ENCODE measurements at places on chromosomes 7 and 10.

DNA sequence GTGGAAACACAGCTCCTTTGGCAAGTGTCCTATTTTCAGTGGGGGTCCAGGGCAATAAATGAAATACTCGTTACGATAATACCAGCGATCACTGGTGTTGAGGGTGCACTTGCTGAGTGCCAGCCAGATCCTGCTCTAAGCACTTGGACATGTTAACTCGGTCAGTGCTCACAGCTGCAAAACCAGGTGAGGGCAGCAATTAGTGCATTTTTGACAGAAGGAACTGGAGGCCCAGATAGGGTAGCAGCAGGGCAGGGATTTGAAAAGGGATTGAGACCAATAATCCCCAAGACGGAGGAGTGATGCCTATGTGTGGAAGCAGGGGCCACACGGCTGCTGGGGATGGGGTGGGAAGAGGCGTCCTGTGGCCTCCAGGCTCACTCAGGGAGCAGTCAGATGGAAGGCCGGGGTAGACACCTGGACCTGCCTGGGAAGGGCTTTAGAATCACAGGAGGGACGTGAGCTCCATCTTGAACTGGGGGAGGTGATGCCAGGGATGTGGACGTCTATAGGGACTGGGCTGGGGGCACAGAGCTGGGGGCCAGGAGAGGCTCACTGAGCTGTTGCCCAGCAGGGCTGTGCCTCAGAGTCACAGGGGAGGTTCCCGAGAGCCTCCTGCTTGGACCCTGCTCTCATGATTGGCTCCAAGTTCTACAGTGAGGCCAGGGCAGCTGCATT lies 14.3 kb downstream of the PTPRE start:
- no peak for DNase-seq

- DNase-seq = no peak
Measured at GRCh38 chr7:101035941-101036340, 16.1 kb downstream of the MUC17 start.

DNA sequence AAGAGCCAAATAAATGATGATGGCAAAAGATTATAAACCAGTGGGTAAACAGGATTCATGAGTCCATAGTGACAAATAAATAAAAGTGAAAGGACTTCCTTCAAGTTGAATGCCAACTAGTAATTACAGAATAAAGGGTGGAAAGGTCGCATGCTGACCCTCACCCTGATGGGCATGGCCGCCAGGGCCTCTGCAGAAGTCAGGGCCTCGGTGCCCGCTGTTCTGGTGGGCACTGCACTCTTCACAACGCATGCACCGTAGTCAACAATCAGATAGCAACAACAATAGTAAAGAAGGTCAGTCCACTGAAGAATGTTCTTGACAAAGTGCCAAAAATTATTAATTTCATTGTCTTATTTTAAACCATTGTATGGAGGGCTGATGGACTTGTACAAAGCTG lies 123.2 kb upstream of the LANCL2 start:
- no peak for DNase-seq

- no peak for DNase-seq
Measured at GRCh38 chr7:48173756-48174382, 2.6 kb downstream of the ABCA13 start.

DNA sequence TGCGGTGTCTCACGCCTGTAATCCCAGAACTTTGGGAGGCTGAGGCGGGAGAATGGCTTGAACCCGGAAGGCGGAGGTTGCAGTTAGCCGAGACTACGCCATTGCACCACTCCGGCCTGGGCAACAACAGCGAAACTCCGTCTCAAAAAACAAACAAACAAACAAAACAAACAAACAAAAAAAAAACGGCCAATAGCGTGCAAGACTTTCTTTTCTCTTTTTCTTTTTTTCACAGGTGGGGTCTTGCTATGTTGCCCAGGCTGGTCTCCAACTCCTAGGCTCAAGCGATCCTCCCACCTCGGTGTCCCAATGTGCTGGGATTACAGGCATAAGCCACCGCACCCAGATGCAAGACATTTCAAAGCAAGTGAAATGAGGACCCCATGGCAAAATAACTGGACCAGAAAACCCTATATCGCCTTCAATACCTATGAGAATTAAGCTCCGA lies 1.6 kb downstream of the PSAP start:
- DNase-seq = no peak

- DNase-seq = no peak
Measured at GRCh38 chr7:117810642-117811512, 62.4 kb downstream of the CTTNBP2 start.

DNA sequence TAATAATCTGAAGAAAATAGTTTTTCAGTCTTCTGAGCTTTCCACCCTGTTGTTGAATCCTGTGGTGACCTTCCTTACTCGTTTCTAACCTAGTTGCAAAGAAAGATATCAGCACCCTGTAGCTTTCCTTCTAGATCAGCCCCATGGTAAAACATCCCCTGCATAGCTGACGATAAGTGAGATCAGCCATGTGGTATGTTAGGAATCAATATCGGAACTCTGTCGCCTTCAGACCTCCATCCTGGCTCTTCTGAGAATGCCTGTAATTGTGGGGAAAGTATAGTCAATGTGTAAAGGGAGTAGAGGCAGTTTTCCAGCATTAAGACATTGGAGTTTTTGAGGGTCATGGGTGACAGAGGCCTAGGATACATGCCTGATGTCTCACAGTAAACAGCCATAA lies 151.8 kb downstream of the LRRC4 start:
- no peak for DNase-seq

- DNase-seq = no peak
Measured at GRCh38 chr7:42144604-42145003, 92.4 kb downstream of the GLI3 start.

GRCh38 chr7:11035661-11036060 lies 62.0 kb downstream of the PHF14 start:
- DNase-seq = no peak

DNA sequence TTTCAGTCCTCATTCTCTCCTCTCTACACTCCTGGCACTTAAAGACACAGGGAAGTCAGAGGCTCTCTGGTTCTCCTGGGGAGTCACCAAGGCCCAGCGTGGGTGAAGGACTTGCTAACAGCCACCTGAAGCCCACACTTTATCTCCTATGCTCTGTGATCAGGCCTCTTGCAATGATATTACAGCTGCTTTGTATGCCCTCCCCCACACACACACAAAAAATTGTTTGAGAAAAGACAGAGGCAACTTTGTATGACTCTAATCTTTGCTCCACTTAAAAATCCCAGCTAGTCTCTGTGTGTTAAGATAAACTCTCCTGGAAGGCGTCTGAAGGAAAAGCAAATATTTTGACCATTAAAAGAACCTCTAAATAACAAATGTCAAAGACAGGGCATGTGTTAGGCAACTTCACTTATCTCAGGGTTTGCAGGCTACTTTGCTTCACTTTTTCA lies 507.2 kb downstream of the TNS3 start:
- no peak for DNase-seq

DNA sequence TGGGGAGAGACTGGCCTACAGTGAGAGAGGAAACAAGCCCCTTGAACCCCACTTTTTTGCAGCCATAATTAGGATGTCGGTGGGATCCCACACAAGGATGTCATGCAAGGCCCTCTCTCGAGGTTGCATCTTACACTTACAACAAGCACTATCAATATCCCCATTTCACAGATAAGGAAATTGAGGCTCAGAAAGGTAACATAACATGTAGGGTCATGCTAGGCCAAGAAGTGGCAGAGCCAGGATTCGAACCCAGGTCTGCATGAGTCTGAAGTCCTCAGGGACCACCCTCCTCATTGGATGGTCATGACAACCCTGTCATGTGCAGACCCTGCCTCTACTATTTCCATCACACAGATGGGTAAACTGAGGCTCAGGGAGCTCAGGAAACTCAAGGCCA lies 123.5 kb downstream of the C10orf105 start:
- no peak for DNase-seq

- DNase-seq = no peak
Measured at GRCh38 chr10:106495931-106496330, 668.6 kb downstream of the SORCS1 start.

DNA sequence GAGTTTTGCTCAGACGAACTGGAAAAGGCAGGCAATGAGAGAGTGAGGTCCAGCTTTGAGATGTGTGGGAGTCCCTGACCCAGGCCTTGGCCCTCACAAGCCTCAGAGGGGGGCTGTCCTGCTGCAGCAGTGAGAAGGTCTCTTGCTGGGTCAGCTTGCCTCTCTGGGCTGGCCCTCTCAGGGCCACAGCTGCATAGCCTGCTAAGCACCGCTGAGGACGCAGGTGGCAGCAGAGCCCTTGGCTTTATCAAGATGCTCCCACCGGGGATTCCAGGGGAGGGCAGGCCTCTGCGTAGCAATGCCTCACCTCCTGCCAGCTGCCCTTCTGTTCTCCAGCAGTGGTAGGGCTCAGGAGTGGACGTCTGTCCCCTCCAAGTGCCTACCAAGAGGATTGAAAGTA lies 128.7 kb downstream of the COBL start:
- DNase-seq = no peak

DNA sequence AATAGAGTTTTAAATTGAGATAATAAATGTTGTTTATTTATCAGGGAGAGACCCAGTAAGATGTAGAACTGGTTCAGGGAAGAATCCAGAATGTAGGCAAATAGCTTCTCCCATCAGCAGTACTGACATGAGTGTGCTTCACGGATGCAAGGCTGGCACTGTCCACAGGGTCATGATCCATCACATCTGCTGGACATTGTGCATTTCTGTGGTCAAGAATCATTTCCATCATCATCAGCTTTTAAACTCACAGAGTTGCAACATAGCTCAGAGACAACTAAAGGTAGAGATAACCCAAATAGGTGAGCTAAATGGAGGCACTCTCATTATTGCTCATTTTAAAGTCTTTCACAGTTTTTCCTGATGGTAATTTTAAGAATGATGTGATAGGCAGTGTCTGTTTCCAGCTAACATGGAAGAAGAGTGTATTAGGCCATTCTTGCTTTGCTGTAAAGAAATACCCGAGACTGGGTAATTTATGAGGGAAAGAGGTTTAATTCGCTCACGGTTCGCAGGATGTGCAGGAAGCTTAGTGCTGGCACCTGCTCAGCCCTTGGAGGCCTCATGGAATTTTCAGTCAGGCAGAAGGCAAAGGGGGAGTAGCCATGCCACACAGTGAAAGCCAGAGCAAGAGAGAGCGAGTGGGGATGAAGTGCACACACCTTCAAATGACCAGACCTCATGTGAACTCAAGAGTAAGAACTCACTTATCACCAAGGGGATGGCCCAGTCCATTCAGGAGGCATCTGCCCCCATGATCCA lies 80.8 kb downstream of the INPP5A start:
- no peak for DNase-seq

All from CD4-positive, alpha-beta T cell treated with Interleukin-12 subunit alpha and Interleukin-12 subunit beta, for 1 hour (primary cell).